ENCODE measurements at places on chromosomes 6 and 20. TPM values are rescaled to one million over a fixed set of nuclear protein-coding genes. Genes with fewer than 3 reads are reported as not detected.

The SLC35F1 gene
- not detected for total RNA-seq

The UBD gene
- 0.32 TPM for total RNA-seq

GRCh38 chr20:10448270-10449156 is 13.4 kb downstream of the SLX4IP start:
- H3K4me3 ChIP-seq = no peak overlapping the region
- no peaks in the 10 kb centered on the region for H3K27me3 ChIP-seq
- H3K27ac ChIP-seq = no peak overlapping the region
- no peak for DNase-seq

GRCh38 chr6:162821102-162821501 is 93.3 kb downstream of the PACRG start:
- no peak overlapping the region for H3K4me3 ChIP-seq
- H3K36me3 ChIP-seq = no peaks in the 10 kb centered on the region
- no peaks in the 10 kb centered on the region for H3K27me3 ChIP-seq
- no peak for DNase-seq
- no peak overlapping the region for H3K27ac ChIP-seq

DNA sequence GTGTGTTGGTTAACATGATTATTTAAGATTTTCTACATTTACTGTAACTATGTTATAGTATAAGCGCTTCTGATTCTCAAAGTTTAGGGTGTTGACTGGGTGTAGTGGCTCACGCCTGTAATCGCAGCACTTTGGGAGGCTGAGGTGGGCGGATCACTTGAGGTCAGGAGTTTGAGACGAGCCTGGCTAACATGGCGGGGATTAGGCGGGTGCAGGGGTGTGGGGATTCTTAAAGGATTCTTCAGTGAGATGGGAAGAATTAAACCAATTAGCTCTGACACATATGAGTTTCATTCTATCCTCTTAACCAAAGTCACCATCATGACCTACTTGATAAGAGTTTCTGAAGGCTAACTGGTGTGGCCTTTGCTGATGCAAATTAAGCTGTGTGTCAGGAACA is 39.2 kb downstream of the GSTA4 start:
- H3K27ac ChIP-seq = no peak overlapping the region
- no peak for DNase-seq
- no peaks in the 10 kb centered on the region for H3K36me3 ChIP-seq
- no peaks in the 10 kb centered on the region for H3K27me3 ChIP-seq
- no peak overlapping the region for H3K4me3 ChIP-seq
- no peaks in the 10 kb centered on the region for H3K4me1 ChIP-seq

GRCh38 chr20:36819659-36820058 is 46.1 kb upstream of the DSN1 start:
- H3K27ac ChIP-seq = no peak overlapping the region
- H3K36me3 ChIP-seq = no peaks in the 10 kb centered on the region
- no peak overlapping the region for H3K4me3 ChIP-seq
- no peak for DNase-seq

DNA sequence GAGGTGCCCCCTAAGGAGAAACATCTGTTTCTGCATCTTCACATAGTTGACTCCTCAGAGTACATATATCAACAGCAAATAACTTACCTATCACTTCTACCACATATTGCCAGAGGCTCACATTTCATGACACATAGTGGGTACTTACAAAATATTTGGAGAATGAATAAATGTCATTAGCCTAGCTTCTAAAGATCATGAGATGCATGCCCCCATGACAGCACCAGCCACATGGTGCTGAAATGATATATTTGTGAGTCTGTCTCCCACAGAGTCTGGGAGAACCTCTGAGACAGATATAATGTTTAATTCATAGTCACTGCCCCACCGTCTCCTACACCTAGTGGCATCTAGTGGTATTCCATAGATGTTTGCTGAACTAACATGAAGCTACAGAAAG is 555.6 kb downstream of the KIF16B start:
- no peak overlapping the region for H3K27ac ChIP-seq
- no peaks in the 10 kb centered on the region for H3K4me1 ChIP-seq
- H3K36me3 ChIP-seq = no peaks in the 10 kb centered on the region
- no peak for DNase-seq
- no peak overlapping the region for H3K4me3 ChIP-seq
- no peaks in the 10 kb centered on the region for H3K27me3 ChIP-seq

DNA sequence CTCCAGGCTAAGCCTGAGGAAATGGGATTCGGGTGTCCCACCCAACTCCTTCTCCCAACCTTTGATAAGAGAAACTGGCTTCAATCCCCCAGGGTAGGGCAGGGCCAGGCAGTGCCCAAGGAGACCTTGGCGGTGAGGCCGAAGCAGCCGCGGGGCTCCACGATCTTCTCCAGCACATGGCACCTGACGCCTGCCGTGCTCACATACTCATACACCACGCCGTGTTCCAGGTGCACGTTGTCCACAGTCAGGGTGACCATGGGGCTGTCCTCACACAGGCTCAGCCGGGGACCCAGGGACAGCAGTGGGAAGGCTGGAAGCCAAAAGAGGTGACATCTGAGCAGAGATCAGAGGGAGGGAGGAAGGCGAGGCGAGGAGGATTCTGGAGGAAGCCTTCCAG is 176.5 kb downstream of the PREX1 start:
- H3K27ac ChIP-seq = no peak overlapping the region
- no peak overlapping the region for H3K4me3 ChIP-seq
- H3K27me3 ChIP-seq = no peaks in the 10 kb centered on the region
